ENCODE measurements at places on chromosomes 11 and 22. TPM values are rescaled to one million over a fixed set of nuclear protein-coding genes. Genes with fewer than 3 reads are reported as not detected.

The BIRC3 gene
- polyA plus RNA-seq, result 78.1 TPM

The HOATZ gene
- 0.18 TPM for polyA plus RNA-seq

The PGA4 gene
- polyA plus RNA-seq, result 25,788 TPM

The B3GAT1 gene
- polyA plus RNA-seq, result 12.6 TPM

The OR52E8 gene
- polyA plus RNA-seq, result not detected

The RIC3 gene
- polyA plus RNA-seq, result 1.1 TPM

The MN1 gene
- 0.50 TPM for polyA plus RNA-seq

The FIBP gene
- polyA plus RNA-seq, result 66.0 TPM

The UPK2 gene
- not detected for polyA plus RNA-seq

The ARHGAP20 gene
- polyA plus RNA-seq, result 1.4 TPM

The AAMDC gene
- 127 TPM for polyA plus RNA-seq

The OR2AG2 gene
- polyA plus RNA-seq, result not detected

The SHANK2 gene
- polyA plus RNA-seq, result 6.2 TPM

The CARNS1 gene
- polyA plus RNA-seq, result 2.4 TPM

The CNTN5 gene
- not detected for polyA plus RNA-seq

The UFD1 gene
- 64.9 TPM for polyA plus RNA-seq

The DGCR6 gene
- 4.1 TPM for polyA plus RNA-seq

All from stomach (tissue), 19 donors.